ENCODE measurements at places on chromosomes 16 and 17. TPM values are rescaled to one million over a fixed set of nuclear protein-coding genes. Genes with fewer than 3 reads are reported as not detected.

Gene NTN1
- total RNA-seq, result 0.16 TPM

Gene KRTAP2-3
- not detected for total RNA-seq

Gene TEKT5
- total RNA-seq, result not detected

Gene GGT6
- total RNA-seq, result not detected
